Progenitor cell of endocrine pancreas (in vitro differentiated cells): ENCODE measurements at places on chromosomes 1 and 21. TPM values are rescaled to one million over a fixed set of nuclear protein-coding genes. Genes with fewer than 3 reads are reported as not detected.

Gene TFAP2E
- total RNA-seq = 0.55 and 0.84 TPM in 2 replicates

Gene FCGR3B
- total RNA-seq = not detected in 2 replicates

Gene CELA2A
- total RNA-seq = not detected in 2 replicates

Gene KRTAP19-6
- not detected in 2 replicates for total RNA-seq

Gene ITLN1
- 0.33 TPM in 1 of 2 replicates, not detected in the other for total RNA-seq

Gene AMY1C
- not detected in 2 replicates for total RNA-seq

Gene ST6GALNAC3
- total RNA-seq = 11.0 and 17.5 TPM in 2 replicates

Gene KCNAB2
- 5.8 and 6.9 TPM in 2 replicates for total RNA-seq

Gene RAD54L
- total RNA-seq = 17.0 and 17.3 TPM in 2 replicates

Gene CAMK2N1
- total RNA-seq = 67.2 and 69.2 TPM in 2 replicates

Gene GPR61
- 0.53 TPM in 1 of 2 replicates, not detected in the other for total RNA-seq

Gene CSDE1
- total RNA-seq = 606 and 628 TPM in 2 replicates

Gene ZNF695
- total RNA-seq = 14.2 and 15.1 TPM in 2 replicates

Gene SPRR2A
- total RNA-seq = not detected in 2 replicates

Gene LRRC39
- 1.1 and 1.8 TPM in 2 replicates for total RNA-seq

Gene SLC44A3
- 70.4 and 75.4 TPM in 2 replicates for total RNA-seq

Gene NTMT2
- not detected in 2 replicates for total RNA-seq

Gene OR2M5
- total RNA-seq = not detected in 2 replicates

Gene NECTIN4
- 1.9 and 2.4 TPM in 2 replicates for total RNA-seq

Gene FMO4
- total RNA-seq = 3.7 and 4.5 TPM in 2 replicates

Gene NBPF6
- total RNA-seq = not detected in 2 replicates

Gene MAPKAPK2
- total RNA-seq = 60.8 and 64.9 TPM in 2 replicates

Gene OR2T27
- not detected in 2 replicates for total RNA-seq

Gene RGL1
- total RNA-seq = 5.9 TPM in 2 replicates

Gene CYP4B1
- total RNA-seq = 0.80 TPM in 1 of 2 replicates, not detected in the other

Gene LRRC3
- 5.1 and 5.7 TPM in 2 replicates for total RNA-seq

Gene FMO2
- total RNA-seq = not detected in 2 replicates

Gene ZYG11B
- total RNA-seq = 30.4 and 31.5 TPM in 2 replicates
